ENCODE measurements at places on chromosomes 16 and 17.
A peak's percentile ranks its signal among the peaks of the same experiment; 100 is the strongest.

GRCh38 chr17:4258867-4259266, 4.9 kb downstream of the ANKFY1 start:
- no peak for DNase-seq

DNA sequence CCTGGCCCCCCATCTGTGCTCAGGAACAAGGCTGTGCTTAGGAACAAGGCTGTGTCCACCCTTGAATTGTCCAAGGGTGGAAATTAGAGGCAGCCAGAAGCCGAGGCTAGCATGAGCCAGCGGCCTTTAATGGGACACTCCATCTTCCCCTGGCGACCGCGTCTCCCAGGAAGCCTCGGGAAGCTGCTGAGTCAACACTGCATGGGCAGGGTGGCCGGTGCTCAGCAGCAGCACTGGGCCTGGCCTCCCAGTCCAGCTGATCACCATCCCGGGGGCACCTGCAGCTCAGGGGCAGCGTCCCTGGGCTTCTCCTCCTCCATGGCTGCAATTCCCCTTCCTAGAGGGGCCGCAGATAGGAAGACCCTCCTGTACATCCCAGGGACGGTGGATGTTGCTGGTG, 180.8 kb downstream of the ENGASE start:
- no peak for DNase-seq

DNA sequence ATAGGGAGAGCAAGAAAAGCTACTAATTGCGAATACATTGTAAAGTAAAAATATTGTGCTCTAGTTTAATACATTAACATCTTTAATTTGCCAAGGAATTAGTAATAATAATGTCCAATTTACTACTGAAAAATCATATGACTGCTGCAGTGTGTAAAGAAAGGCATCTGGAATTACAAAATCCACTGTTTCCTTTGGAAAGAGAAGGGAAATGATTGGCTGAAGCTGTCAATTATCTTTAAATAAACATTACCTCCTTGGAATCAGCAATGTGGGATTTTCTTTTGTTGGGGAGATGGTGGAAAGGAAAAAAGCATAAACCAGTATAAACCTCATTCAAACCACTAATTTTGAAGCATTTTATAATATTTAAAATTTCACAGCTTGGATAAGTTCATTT, 276.0 kb downstream of the MAP2K6 start:
- no peak for DNase-seq

DNA sequence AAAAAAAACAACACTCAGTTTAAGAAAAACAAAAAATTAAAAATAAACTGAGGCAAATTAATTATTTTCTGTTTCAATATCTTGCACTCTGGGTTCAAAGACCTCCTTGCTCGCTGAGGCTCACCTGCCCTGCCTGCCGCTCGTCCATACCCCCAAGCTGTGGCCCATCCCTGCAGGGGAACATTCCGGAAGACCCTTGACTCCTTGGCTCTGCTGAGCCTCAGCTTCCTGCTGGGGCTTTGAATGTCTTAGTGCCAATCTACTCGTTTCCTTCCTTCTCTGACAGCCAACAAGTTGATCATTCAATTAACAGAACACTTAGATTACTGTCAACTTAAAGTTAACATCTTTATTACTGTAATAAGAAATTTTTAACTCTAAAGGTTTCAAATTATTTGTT, 24.3 kb downstream of the G6PC1 start:
- DNase-seq = no peak

- no peak for DNase-seq
Measured at GRCh38 chr16:67016681-67017420, 12.1 kb upstream of the CBFB start.

DNA sequence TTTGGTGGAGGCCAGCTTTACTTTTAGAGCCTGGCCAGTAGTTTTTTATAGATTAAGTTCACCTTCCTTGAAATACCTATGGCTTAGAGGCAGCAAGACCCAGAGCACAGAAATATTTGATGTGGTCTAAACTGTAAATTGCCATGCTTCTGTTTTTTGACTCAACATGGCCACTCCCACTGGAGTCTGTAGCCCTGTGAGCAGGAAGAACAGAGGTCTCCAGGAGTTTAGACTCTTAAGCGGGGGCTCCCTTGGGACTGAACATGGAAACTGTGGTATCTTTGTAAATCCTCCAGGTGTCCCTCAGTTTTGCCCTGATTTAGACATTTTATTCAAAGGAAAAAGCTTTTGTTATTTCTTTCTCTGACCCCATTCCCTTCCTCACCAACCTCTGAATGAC, 145.6 kb downstream of the FTO start:
- DNase-seq = no peak

GRCh38 chr16:53775106-53775820, 71.3 kb downstream of the FTO start:
- DNase-seq = no peak

- no peak for DNase-seq
Measured at GRCh38 chr16:75308011-75308410, 56.6 kb upstream of the BCAR1 start.

DNA sequence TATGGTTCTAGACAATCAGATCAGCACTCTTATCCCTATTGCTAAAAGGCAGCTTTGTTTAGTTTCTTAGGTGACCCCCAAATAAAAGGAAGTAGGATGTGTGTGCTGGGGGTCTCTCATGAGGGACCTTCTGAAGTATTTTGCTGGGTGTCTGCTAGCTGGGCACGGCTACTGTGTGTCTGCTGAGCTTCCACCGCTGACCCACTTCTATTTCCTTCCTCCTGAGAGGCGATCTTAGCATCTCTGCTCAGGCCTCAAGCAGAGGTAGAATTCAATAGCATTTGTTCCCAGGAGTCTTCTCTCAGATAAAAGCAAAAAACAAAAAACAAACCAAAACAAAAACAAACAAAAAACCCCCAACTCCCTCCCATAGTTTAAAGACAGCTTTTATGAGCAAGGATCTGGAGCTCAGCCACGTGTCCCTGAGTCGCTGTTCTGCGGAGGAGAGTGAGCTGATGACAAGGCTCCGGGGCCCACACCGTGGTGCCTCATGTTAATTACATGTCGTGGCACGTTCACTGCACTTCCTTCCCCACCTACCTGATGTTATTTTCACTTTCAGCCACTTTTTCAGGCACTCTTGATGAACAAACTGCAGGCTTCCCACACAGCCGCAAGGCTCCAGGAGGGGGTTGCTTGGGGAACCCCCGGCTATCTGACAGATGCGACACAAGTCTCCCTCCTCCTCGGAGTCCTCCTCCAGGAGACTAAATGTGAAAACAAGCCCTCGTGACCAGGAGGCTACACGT, 83.5 kb downstream of the MARCHF10 start:
- peak; percentile 59 for DNase-seq

GRCh38 chr17:67602974-67603373, 114.8 kb upstream of the NOL11 start:
- DNase-seq = peak; percentile 42

DNA sequence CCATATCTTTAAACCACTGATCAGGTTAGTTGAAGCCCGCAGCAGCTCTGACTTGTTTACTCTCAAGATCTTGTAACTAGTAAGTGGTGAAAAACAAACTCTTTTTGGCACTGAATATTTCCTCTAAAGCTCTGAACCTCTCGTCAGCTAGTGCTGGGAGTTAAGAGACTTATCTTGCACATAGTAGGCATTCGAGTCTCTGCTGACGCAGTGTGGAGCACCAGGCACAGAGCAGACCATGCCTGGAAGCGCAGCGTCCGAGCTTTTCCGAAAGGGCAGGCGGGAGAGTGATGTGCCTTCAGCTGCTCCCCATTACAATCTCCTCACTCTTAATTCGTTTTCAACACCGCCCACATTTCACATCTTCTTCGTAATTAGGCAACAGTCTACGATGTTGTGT, 63.0 kb downstream of the SMG6 start:
- DNase-seq = no peak

DNA sequence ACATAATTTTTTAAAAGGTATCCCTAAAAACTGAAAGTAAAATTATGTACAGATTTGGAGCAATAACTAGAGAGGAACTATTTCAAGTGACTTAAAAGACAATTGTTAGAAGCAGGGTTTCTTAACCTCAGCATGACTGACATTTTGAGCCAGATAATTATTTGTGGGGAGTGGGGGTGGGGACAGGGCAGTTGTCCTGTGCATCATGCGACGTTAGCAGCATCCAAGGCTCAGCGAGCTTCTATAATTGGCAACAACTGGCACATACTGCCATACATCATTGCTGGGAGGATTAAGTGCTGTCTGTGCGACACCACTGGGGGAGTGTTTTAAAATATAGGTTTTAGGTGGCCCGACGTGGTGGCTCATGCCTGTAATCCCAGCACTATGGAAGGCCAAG, 27.1 kb downstream of the GABARAPL2 start:
- DNase-seq = no peak

DNA sequence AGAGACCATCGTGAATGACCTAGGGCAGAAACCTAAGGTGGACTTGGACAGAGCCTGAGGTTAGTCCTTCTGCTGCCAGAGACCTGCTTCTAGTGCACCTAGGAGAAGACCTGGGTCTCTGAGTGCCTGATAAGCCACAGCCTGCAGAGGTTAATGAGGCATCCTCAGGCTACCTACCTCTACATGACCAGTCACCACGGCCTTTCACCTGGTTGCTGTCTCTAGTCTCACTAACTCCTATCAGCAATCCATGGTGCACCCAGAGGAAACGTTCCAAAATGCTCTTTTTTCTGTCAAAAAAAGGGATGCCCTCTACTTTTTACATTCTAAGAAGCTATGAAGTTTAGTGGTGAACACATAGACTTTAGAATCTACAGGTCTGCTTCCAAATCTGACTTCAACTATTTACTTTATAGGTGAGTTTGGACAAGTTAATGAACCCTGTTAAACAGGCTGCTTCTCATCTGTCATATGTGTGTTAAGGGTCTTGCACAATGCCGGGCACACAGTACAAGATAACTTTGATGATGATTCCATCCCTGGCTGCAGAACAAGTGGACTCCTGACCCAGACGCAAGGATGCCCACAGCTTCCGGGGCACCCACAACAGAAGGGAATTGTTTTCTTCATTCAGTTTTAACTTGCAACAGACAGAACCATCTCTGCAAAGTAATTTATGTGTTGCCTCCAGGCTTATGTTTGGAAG, 469.9 kb upstream of the CDH5 start:
- DNase-seq = no peak

DNA sequence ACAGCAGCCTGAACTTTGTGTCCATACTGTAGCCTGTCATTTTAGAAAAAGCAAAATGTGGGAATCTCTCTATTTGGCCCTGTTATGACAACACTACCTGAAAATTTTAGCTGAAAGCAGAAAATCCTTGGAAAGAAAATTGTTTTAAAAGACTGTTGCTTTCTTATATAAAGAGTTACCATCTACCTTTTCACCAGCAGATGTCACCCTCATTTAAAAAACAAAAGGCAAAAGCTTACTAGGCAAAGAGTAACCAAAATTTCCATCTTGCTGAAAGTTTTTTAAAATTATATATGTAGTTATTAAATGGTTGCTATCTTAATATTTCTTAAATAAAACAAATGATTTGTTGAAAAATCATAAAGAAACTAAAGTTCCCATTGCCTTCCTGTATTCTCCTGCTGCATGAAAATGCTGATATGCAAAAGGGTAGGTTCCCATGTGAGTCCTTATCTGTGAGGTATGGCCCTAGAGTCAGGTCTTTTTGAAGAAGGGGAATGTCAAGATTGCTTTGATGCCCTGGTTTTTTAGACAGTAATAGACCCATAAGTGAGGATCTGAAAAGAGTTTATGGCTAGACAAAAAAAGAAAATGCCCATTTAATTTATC, 61.0 kb downstream of the TNRC6C start:
- no peak for DNase-seq

- no peak for DNase-seq
Measured at GRCh38 chr17:51590071-51590656, 329.8 kb downstream of the UTP18 start.

GRCh38 chr17:61337290-61337689, 62.4 kb upstream of the TBX2 start:
- no peak for DNase-seq

- DNase-seq = no peak
Measured at GRCh38 chr17:55451203-55451641, 29.6 kb upstream of the MMD start.

DNA sequence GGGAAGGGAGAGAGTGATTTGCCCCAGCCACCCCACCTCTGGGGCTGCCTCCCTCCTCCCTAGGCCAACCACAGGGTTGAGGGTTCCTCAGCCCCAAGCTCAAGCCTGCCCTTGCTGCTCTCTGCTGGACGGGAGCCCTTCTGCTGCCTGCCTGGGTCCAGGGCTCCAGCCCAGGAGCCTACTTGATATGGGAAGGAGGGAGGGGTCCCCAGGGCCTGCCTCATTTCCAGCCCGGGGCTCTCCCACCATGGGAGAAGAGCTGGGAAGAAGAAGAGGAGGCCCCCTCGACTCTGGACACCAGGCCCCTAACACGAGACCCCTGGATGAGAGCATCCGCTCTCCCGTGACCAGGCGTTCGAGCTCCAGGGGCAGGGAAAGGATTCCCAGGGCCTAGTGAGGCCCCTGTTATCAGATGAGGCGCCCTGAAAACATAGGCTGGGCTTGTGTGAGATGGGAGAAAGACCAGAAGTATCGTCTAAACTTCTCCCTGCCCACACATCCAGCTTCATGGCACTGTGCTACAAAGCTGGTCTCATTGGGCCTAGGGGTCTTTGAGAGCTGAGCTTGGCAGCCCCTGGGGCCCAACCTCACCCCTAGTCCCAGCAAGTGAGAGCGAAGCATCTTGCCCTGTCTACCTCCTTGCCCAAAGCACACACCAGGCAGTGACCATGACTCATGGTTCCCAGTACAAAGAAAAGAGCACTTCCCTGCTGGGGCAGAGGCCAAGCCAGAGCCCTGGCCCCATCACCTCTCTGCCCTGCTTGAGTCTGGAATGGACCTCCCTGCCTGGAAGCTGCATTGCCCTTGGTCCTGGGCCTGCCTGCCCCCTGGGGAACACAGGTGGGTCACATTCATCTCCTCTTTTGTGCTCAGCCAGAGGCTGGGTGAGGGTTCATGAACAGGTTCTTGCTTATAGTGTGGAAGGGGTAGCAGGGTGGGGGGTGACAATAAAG, 987 bp downstream of the SLC16A5 start:
- no peak for DNase-seq

- no peak for DNase-seq
Measured at GRCh38 chr16:77925531-77925930, 96.8 kb upstream of the CLEC3A start.

DNA sequence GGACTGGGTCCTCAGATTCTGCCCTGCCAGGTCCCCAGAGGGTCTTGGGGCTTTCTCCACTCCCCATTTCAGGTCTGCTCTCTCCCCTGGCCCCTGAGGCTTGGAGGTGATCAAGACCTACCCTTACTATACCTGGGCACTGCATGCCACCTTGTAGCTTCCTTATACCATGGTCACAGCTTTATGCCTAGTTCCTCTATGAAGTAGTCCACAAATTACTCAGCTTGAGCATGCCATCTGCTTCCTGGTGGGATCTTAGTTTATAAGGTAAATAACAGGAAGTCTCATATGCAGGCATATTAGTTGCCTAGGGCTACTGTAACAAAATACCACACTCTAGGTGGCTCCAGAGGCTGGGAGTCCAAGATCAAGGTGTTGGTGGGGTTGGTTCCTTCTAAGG, 11.0 kb upstream of the PMFBP1 start:
- no peak for DNase-seq

- no peak for DNase-seq
Measured at GRCh38 chr16:85207357-85207921, 95.2 kb upstream of the CIBAR2 start.
